Renal pelvis (tissue), 12 donors: ENCODE measurements at places on chromosomes 5 and 9. TPM values are rescaled to one million over a fixed set of nuclear protein-coding genes. Genes with fewer than 3 reads are reported as not detected.

DNAJC21 gene
- polyA plus RNA-seq = 77.1 TPM

ANXA2R gene
- polyA plus RNA-seq = 1.6 TPM

PCDHGB3 gene
- polyA plus RNA-seq = 1.9 TPM

CDKN2A gene
- not detected for polyA plus RNA-seq

PDE6A gene
- 0.09 TPM for polyA plus RNA-seq

FOXB2 gene
- polyA plus RNA-seq = not detected

GARIN3 gene
- polyA plus RNA-seq = not detected

NUTM2F gene
- polyA plus RNA-seq = not detected
